ENCODE measurements at places on chromosomes 7 and 10. TPM values are rescaled to one million over a fixed set of nuclear protein-coding genes. Genes with fewer than 3 reads are reported as not detected.

GRCh38 chr10:22473044-22473443 lies 127.7 kb downstream of the SPAG6 start:
- no peak overlapping the region for H3K4me3 ChIP-seq
- H3K27ac ChIP-seq = no peak overlapping the region
- DNase-seq = no peak

GRCh38 chr7:96707901-96708774 lies 1.5 kb downstream of the SEM1 start:
- H3K27me3 ChIP-seq = no peaks in the 10 kb centered on the region
- H3K4me1 ChIP-seq = peaks cover 22% of the 10 kb centered on the region
- DNase-seq = no peak
- peak overlapping the region; percentile 38 for H3K27ac ChIP-seq
- peak overlapping the region; percentile 91 for H3K4me3 ChIP-seq
- no peaks in the 10 kb centered on the region for H3K36me3 ChIP-seq

GRCh38 chr7:25132430-25132829 lies 7.4 kb upstream of the CYCS start:
- no peak overlapping the region for H3K4me3 ChIP-seq
- H3K4me1 ChIP-seq = no peaks in the 10 kb centered on the region
- no peak for DNase-seq
- no peak overlapping the region for H3K27ac ChIP-seq
- peaks cover 8% of the 10 kb centered on the region for H3K36me3 ChIP-seq
- no peaks in the 10 kb centered on the region for H3K27me3 ChIP-seq

DNA sequence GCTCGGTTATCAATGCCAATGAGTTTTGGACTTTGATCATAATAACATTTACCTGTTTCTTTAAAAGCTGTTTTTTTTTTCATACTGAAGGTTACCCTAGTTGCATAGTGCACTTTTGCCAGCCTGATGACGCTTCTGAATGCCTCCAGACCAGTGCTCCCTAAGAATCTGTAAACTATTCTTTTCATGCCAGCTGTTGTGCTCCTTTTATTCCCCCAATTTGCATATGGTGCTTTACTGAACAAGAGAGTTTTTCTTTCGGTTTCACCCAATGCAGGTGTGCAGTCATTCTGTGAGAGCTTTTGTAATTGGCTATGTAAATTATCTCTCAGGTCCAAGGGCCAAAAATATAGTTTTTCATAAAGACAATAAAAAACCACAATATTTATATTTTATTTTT lies 48.1 kb upstream of the GLCCI1 start:
- no peaks in the 10 kb centered on the region for H3K36me3 ChIP-seq
- H3K27me3 ChIP-seq = no peaks in the 10 kb centered on the region
- DNase-seq = no peak
- H3K27ac ChIP-seq = no peak overlapping the region
- no peak overlapping the region for H3K4me3 ChIP-seq

- H3K4me1 ChIP-seq = peaks cover 2% of the 10 kb centered on the region
- no peaks in the 10 kb centered on the region for H3K36me3 ChIP-seq
- DNase-seq = no peak
- no peak overlapping the region for H3K4me3 ChIP-seq
- no peak overlapping the region for H3K27ac ChIP-seq
Measured at GRCh38 chr7:404812-405488, 114.7 kb downstream of the PDGFA start.

DNA sequence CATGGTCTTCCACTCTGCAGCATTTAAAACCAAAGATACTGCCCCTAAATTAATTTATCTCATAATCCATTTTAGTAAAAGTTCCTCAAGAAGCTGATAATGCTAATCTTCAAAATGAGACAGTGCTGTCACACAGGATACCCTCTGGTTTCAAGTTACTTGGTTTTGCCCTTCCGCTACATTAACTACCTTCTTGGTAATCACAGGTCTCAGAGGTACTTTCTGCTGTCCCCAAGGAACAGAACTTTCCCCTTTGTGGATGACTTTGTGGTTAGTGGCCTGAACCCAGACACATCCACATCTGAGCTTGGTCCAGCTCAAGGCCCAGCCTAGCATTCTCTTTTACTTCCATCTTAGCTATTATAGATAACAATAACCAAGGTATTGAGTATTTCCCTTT lies 88.8 kb upstream of the TMEM26 start:
- H3K27me3 ChIP-seq = peaks cover 5% of the 10 kb centered on the region
- no peaks in the 10 kb centered on the region for H3K4me1 ChIP-seq
- H3K36me3 ChIP-seq = no peaks in the 10 kb centered on the region
- no peak overlapping the region for H3K4me3 ChIP-seq
- no peak overlapping the region for H3K27ac ChIP-seq
- DNase-seq = no peak

GRCh38 chr10:11863353-11864109 lies 40.4 kb downstream of the PROSER2 start:
- no peaks in the 10 kb centered on the region for H3K27me3 ChIP-seq
- H3K4me1 ChIP-seq = no peaks in the 10 kb centered on the region
- H3K36me3 ChIP-seq = peaks cover 6% of the 10 kb centered on the region
- DNase-seq = no peak
- H3K27ac ChIP-seq = no peak overlapping the region
- H3K4me3 ChIP-seq = no peak overlapping the region

GRCh38 chr7:38244516-38244915 lies 28.9 kb downstream of the TARP start:
- H3K27ac ChIP-seq = no peak overlapping the region
- H3K4me1 ChIP-seq = no peaks in the 10 kb centered on the region
- H3K4me3 ChIP-seq = no peak overlapping the region

- H3K27ac ChIP-seq = no peak overlapping the region
- H3K36me3 ChIP-seq = no peaks in the 10 kb centered on the region
- no peak for DNase-seq
- no peaks in the 10 kb centered on the region for H3K4me1 ChIP-seq
- no peaks in the 10 kb centered on the region for H3K27me3 ChIP-seq
- H3K4me3 ChIP-seq = no peak overlapping the region
Measured at GRCh38 chr7:52481571-52481970, 553.9 kb upstream of the POM121L12 start.

DNA sequence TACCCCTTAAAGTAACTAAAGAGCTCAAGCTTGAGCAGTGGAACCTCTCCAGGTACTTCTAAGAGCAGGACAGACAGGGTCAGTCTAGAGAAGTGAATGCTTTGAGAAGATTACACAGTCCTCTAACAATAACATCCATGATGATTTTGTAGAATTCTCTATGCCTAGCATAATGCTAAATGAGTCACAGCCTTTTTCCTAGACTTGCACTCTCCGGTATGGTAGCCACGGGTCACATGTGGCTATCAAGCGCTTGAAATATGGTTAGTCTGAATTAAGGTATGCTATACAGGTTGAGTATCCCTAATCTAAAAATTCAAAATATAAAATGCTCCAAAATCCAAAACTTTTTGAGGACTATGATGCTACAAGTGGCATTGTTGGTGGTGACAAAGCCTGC lies 166.6 kb upstream of the MKLN1 start:
- H3K27me3 ChIP-seq = peaks cover 3% of the 10 kb centered on the region
- H3K36me3 ChIP-seq = no peaks in the 10 kb centered on the region
- DNase-seq = no peak
- no peak overlapping the region for H3K4me3 ChIP-seq
- no peak overlapping the region for H3K27ac ChIP-seq
- H3K4me1 ChIP-seq = peaks cover 16% of the 10 kb centered on the region

DNA sequence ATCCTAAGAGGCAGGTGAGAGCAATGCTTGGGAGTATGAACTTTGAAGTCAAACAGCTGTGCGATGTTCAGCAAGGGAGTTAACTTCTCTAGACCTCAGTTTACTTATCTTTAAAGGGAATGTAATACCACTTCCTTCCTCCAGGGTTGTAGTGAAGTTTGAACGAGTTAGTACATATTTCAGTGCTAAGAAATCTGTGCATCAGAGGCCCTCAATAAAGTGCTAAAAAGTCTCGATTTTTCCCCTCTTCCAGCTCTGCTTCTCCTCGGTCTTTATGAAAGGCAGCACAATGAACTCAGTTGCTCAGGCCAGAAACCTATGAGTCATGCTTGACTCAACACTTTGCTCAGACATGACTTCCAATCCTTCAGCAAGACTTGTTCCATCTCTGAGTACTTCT lies 418.9 kb downstream of the MDFIC start:
- H3K4me1 ChIP-seq = no peaks in the 10 kb centered on the region
- H3K4me3 ChIP-seq = no peak overlapping the region
- H3K27ac ChIP-seq = no peak overlapping the region
- no peak for DNase-seq
- no peaks in the 10 kb centered on the region for H3K27me3 ChIP-seq

GRCh38 chr10:119826771-119827170 lies 45.9 kb downstream of the MCMBP start:
- H3K4me1 ChIP-seq = no peaks in the 10 kb centered on the region
- H3K4me3 ChIP-seq = no peak overlapping the region
- no peak for DNase-seq
- H3K27me3 ChIP-seq = no peaks in the 10 kb centered on the region
- peaks cover 36% of the 10 kb centered on the region for H3K36me3 ChIP-seq

GRCh38 chr7:3912291-3912690 lies 611.2 kb downstream of the SDK1 start:
- no peak overlapping the region for H3K4me3 ChIP-seq
- no peak for DNase-seq
- no peaks in the 10 kb centered on the region for H3K27me3 ChIP-seq
- no peaks in the 10 kb centered on the region for H3K36me3 ChIP-seq

GRCh38 chr7:131057015-131057793 lies 270.5 kb upstream of the MKLN1 start:
- peaks cover 13% of the 10 kb centered on the region for H3K4me1 ChIP-seq
- H3K27ac ChIP-seq = no peak overlapping the region
- no peak overlapping the region for H3K4me3 ChIP-seq
- no peak for DNase-seq

GRCh38 chr7:78683566-78683965 lies 769.9 kb downstream of the MAGI2 start:
- no peaks in the 10 kb centered on the region for H3K4me1 ChIP-seq
- no peaks in the 10 kb centered on the region for H3K36me3 ChIP-seq
- H3K4me3 ChIP-seq = no peak overlapping the region
- no peaks in the 10 kb centered on the region for H3K27me3 ChIP-seq
- H3K27ac ChIP-seq = no peak overlapping the region

DNA sequence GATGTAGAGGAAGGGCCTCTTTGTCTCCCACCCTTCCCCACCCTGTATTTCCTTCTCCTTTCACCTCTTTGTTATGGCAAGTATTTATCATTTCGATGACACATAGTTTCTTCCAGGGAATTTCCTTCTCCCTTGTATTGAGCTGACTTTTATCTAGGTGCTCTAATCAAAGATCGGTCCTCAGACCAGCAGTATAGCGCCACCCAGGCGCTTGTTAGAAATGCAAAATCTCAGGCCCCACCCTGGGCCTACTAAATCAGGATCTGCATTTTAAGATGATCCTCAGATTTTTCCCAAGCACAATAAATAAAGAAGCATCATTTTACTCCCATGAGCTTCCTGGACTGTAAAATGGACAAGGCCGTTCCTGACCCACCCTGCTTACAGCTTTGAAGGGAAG lies 12.0 kb upstream of the GOT1 start:
- H3K4me3 ChIP-seq = no peak overlapping the region
- H3K4me1 ChIP-seq = no peaks in the 10 kb centered on the region
- peaks cover 24% of the 10 kb centered on the region for H3K27me3 ChIP-seq
- H3K27ac ChIP-seq = no peak overlapping the region

DNA sequence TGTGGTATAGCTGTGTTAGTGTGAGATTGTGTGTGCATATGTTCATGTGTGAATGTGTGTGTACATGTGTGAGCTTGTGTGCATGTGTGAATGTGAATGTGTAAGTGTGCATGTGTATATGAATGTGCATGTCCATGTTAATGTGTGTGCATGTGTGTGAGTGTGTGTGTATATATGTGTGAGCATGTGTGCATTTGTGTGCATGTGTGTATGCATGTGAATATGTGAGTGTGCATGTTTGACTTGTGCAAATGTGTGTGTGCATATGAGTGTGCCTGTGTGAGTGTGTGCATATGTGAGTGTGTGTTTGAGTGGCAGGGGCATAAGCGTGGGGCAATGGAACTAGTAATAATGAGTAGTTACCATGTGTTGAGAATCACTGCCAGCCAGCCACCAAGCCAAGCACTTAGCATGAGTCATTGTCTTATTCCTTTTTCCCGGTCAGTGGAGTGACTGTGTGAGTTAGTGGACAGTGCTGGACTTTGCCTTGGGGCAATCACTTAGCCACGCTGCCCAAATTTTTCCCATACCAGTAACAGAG lies 46.3 kb upstream of the SHH start:
- H3K27ac ChIP-seq = no peak overlapping the region
- no peak overlapping the region for H3K4me3 ChIP-seq
- H3K27me3 ChIP-seq = peaks cover 5% of the 10 kb centered on the region
- peak; percentile 32 for DNase-seq

GRCh38 chr10:69090685-69091084 lies 2.8 kb downstream of the SRGN start:
- H3K36me3 ChIP-seq = no peaks in the 10 kb centered on the region
- H3K27ac ChIP-seq = peak overlapping the region; percentile 96

DNA sequence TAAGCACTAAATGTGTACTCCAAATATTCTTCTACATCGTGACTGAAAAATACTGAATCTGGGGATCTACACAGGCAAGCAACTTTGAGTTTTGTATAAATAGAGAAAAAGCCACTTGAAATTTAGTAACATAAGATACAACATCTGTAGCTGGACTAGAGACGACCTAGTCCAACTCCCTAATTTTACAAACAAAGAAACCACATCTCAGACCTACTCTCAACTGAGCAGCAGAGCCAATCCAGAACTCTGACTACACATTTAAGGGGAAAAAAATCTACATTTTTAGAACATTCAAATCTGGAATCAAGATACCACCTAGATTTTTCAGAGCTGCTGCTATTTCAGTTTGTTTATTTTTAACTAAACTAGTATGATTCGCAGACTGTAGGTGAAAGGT lies 88.9 kb downstream of the CABCOCO1 start:
- no peak for DNase-seq
- H3K36me3 ChIP-seq = no peaks in the 10 kb centered on the region
- peaks cover 63% of the 10 kb centered on the region for H3K4me1 ChIP-seq
- H3K27ac ChIP-seq = peak overlapping the region; percentile 83
- H3K4me3 ChIP-seq = no peak overlapping the region

GRCh38 chr10:91238191-91238590 lies 17.7 kb downstream of the PCGF5 start:
- no peaks in the 10 kb centered on the region for H3K27me3 ChIP-seq
- H3K27ac ChIP-seq = no peak overlapping the region

The NPY4R2 gene
- not detected for total RNA-seq

The INA gene
- 2.5 TPM for total RNA-seq

The ZNF503 gene
- total RNA-seq = 38.5 TPM

The PLEKHA8 gene
- 23.1 TPM for total RNA-seq

The SEPTIN7 gene
- 355 TPM for total RNA-seq

The LGI1 gene
- not detected for total RNA-seq

The ZNF107 gene
- 2.6 TPM for total RNA-seq

The SEMA3D gene
- 19.4 TPM for total RNA-seq

The AS3MT gene
- total RNA-seq = 2.7 TPM

The GPR26 gene
- not detected for total RNA-seq

The MUC3A gene
- total RNA-seq = not detected

The ZNF777 gene
- total RNA-seq = 17.1 TPM

The MYL10 gene
- 0.52 TPM for total RNA-seq

The TMED4 gene
- total RNA-seq = 88.6 TPM

The ADAM12 gene
- total RNA-seq = 45.6 TPM

The AKR1D1 gene
- total RNA-seq = not detected

The OR2A42 gene
- total RNA-seq = 0.08 TPM

The ZRANB1 gene
- total RNA-seq = 26.8 TPM

The KLF14 gene
- total RNA-seq = not detected

The OR9A2 gene
- total RNA-seq = not detected

The COPS6 gene
- 93.7 TPM for total RNA-seq
